Stimulated activated CD8-positive, alpha-beta memory T cell treated with anti-CD3 and anti-CD28 coated beads, Interleukin-2, amount 100 ng/mL, for 1 hour (primary cell): ENCODE measurements at places on chromosomes 5 and 9.
A peak's percentile ranks its signal among the peaks of the same experiment; 100 is the strongest.

DNA sequence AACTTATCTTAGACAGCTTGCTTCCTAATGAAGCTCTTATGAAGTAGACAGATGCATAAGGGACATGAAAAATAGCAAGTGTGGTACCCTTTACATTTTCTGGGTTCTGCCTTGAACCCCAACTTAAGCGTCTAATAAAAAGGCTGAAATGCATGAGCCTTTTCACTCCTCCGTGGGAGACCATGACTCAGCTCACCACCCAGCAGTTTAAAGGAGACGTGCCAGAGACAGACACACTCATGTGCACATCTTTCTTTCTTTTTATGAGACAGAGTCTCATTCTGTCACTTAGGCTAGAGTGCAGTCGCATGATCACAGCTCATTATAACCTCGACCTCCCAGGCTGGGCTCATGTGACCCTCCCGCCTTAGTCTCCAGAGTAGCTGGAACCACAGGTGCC, 22.3 kb downstream of the CTXN3 start:
- DNase-seq, result no peak

DNA sequence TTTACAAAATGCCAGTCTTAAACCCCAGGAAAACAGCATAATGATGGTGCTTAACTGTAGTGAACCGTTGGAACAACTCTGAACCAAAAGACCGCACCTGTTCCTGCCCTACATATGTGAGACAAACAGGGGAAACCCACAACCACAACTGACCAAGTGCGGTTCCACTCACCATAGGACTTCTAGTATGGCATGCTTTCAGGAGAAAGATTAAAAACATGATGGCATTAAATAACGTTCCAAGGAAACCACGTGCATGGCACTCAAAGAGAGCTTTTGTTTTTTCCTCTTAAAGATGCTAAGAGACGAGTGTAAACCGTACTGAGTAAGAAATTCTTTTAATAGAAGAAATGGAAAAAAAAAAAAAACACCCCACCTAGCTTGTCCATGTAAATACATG, 119.8 kb downstream of the SSBP2 start:
- no peak for DNase-seq

DNA sequence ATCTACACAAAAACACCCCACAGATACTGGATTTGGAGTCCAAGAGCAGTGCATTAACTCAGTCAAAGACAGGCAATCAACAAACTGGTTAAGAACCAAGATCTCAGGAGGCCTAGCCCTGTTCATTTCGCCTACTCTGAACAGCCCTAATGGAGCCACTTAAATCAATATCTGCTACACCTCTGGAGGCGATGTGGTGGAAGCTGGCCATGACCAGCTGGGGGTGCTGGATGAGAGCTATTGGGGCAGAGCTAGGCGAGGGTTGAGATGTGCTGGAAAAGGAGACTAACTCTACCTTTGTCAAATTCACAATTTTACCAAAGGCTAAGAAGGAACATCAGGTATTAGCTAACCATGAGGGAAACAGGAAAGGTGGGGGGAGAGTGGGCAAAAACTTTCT, 23.3 kb upstream of the ARSB start:
- DNase-seq, result no peak

DNA sequence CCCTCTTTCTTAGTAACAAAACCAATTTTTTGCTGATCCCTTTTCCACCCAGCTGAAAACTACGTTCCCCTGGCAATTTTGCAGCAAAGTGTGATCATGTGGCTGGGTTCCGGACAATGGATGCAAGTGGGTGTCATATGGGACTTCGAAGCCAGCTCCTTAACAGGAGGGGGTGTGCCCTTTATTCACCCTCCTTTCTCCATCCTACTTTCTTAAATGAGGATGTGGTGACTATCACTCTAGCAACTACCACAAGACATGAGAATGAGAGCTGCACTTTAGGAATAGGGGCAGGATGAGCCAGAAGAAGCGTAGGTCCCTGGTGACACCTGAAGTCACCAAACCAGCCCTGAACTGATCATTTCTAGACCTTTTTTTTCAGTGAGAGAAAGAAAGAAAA, 58.9 kb downstream of the IRF1 start:
- DNase-seq, result no peak

- no peak for DNase-seq
These were observed 88.7 kb upstream of the ACOT12 start for GRCh38 chr5:81482595-81482994.

GRCh38 chr9:121568343-121569265, 69.0 kb upstream of the GGTA1 start:
- no peak for DNase-seq

DNA sequence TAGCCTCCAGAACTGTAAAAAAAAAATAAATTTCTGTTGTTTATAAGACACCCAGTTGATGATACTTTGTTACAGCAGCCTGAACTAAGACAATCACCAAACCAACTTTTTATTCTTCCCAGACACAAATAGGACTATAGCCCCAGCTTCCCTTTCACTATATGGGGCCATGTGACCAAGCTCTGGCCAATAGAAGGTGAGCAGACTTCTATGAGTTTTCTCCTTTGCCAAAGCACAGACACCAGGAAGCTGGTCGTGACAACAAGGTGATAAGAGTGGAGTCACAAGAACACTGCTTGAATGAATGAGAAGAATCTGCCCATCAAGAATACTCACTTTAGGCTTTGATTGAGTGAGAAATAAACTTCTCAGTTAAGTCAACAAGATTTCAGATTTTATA, 217.7 kb downstream of the DEPDC1B start:
- no peak for DNase-seq

- no peak for DNase-seq
These were observed 6.9 kb downstream of the MRPL22 start for GRCh38 chr5:154947778-154948177.

DNA sequence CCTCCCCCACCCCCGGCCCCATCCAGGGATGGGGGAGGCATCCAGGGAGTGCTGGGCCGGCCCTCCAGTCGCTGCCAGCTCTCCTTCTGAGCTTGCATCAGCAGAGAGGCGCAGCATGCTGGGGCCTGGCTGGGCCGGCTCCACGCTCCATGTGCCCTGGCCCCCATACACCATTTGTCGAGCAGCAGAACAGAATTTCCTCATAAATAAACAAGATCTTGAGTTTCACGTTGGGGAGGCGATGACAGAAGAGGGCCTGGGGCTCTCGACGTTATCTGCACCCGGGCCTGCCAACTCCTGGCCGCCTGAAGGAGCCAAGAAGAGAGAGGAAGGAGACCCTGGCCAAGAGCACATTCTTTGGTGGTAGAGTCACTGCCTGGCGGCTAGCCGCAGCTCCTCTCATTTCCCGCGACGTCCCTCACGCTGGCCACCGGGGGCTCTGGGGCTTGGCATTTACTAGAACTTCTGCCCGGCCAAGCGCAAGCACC, 177.0 kb downstream of the FGF18 start:
- DNase-seq, result no peak

GRCh38 chr5:135047347-135047695, 13.3 kb upstream of the PITX1 start:
- no peak for DNase-seq

DNA sequence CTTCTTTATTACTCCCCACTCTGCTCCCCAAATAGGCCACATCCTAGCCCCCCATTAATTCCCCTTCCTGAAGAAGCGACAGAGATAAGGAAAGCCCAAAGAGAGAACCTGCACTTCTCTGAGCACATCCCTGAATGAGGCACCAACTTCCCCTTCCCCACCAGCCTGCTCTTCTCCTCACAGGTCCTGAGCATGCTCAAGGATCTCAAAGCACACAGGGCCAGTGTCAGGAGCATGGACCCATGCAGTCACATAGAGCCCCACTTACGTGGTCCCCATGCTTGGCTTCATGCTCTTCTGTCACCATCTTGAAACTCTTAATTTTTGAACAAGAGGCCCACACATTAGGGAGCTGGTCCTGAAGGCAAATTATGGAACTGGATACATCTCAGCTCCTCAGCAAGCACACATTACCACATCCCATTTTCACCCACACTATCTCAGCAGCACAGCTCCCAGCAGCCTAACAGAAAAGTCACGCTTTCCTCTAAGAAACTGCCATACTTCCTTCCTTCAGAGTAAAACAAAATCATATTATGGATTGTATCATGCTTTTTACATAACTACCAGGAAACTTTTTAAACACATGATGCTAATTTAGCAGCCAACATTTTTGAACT, 99.8 kb downstream of the NFIB start:
- DNase-seq, result no peak

GRCh38 chr5:102638316-102638715, 116.8 kb upstream of the PAM start:
- DNase-seq, result no peak

DNA sequence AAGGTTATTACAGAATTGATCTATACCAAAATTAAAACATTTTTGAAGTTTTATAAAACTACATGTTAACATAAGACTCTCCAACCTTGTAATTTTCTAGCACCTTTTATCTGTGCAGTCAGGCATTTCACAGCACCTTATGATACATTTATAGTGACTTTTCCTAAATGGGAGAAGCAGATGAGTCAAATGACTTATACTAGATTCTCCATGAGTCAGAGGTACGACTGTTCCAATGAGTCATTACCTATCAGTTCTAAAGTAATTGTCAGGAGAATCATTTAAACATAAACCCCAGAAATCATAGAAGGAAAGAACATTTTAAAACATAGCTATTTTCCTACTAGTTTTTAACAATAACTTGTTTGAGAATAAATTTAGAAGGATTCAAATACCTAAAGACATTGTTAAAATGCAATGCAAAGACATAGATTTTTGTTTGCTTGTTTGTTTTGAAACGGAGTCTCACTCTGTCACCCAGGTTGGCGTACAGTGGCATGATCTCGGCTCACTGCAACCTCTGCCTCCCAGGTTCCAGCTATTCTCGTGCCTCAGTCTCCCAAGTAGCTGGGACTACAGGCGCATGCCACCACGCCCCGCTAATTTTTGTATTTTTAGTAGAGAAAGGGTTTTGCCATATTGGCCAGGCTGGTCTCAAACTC, 34.7 kb upstream of the DMXL1 start:
- no peak for DNase-seq

- DNase-seq, result no peak
These were observed 5.5 kb upstream of the NINJ1 start for GRCh38 chr9:93139365-93140182.

DNA sequence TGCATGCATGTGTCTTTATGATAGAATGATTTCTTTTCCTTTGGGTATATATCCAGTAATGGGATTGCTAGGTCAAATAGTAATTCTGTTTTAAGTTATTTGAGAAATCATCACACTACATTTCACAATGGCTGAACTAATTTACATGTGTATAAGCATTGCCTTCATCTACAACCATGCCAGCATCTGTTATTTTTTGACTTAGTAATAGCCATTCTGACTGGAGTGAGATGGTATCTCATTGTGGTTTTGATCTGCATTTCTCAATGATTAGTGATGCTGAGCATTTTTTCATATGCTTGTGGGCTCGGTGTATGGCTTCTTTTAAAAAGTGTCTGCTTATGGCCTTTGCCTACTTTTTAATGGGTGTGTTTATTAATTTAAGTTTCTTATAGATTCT, 102.3 kb upstream of the CCDC112 start:
- DNase-seq, result no peak

DNA sequence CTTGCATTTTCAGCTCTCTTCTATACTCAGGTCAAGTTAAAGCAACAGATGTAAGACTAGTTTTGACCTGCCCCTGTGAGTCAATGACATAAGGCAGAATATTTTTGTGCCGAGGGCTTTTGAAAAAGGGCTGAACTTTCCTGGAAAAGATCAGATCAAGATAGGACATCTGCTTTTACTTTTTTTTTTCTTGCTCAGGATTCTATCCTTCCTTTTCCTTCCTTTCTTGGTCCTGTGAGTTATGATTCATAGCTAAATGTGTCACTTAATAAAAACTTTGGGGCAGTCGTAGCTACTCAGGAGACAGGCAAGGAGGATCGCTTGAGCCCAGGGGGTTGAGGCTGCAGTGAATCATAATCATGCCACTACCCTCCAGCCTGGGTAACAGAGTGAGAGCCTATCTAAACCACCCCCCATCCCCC, 84.3 kb upstream of the BRINP1 start:
- DNase-seq, result no peak

DNA sequence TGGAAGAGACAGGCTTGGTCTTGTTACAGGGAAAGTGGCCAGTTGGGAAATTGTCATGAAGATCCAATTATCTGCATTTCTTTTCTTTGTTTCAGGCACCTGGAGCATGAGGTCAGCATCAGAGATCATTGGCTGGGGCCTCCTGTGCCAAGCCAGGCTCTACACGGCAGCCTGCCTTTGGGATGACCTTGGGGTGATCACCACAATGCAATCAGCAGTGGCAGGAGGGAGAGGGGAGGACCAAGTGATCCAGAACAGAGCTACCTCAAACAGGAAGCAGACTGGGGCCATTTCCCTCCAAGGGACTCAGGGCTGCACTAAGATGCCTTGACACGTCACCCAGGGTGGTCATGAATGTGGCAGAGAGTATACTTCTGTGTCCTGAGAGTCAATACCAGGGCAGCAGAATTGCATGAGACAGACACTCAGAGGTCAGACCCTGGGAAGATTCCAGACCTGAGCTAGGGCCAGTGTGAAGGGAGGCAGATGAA, 8.9 kb downstream of the SMIM23 start:
- DNase-seq, result no peak

- no peak for DNase-seq
These were observed 49.2 kb upstream of the NEK6 start for GRCh38 chr9:124208571-124208970.

DNA sequence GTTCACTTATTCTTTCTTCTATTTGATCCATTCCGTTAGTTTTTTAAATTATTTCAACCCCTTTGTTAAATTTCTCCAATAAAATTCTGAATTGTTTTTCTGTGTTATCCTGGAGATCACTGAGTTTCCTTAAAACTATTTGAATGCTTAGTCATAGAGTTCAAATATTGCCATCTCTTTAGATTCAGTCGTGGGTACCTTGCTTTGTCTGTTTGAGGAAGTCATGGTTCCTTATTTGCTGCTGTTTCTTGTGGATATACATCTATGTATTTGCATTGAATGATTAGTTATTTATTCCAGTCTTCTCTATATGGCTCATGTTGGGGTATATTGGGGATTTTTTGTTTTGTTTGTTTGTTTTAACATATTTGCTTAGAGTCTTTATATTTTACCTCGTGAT, 80.6 kb downstream of the HINT1 start:
- DNase-seq, result no peak

DNA sequence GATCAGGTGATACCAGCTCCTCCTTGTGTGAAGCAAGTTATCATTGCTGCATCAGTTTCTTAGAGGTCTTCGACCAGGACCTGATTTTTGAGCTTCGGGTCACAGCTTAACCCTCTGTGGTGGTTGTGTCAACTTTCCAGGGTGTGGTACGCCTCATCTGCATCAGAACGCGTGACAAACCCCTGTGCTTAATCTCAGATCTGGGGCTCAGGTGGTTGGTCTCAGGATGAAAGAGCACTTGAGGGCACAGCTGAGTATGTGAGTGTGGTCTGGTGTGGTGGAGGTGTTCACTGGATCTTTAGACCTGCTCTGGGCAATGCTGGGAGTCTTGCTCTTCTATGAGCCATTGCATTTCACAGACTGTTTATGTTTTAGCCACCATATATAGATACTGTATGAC, 64.1 kb downstream of the OSTF1 start:
- peak; percentile 15 for DNase-seq
